ENCODE measurements at places on chromosomes 4 and X.

DNA sequence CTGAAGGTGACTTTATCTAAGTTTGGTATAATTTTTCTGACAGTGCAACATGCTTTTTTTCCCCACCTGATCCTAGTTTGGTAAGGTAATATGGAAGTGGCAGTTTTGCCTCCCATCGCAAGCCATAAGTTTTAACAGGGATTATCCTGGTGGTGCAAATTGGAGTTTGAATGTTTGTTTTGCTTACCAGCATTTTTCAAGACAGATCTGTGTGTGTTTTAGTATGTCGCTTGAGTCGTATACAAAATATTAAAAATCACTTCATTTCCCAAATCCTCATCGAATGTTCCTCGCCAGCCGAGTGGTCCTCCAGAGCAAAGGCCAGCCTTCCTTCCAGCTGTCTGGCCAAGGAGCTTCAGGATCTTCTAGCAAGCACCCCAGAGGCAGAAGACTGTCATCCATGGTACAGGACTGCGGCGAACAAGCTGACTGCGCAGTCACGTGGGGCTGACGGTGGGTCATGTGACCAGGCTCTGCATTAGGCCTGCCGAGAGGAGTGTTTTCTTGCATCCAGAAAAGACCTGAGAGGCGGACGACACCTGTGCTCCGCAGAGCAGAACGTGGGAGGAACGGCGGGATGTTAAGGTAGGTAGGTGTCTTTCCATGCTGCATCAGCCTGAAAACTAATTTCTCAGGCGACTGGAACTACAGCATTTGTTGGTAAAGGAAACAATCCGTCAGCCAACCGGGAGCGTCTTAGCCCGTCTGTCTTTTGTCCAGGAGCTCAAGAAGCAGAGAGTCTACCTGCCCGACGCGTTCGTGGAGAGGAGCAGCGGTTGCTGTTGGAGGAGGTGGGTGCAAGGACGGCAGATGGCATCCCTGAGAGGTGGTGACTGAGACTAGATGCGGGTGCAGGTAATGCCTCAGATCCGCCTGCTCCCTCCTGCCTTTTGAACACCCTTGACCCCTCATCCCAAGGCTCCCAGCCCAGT is at the start of gene GPRASP3:
GPRASP3 (plus strand) TSS at position 507 of the 932 bp plus-strand sequence. CDS start 28,253 bp downstream, outside the sequence.
- peak; percentile 29 for DNase-seq

DNA sequence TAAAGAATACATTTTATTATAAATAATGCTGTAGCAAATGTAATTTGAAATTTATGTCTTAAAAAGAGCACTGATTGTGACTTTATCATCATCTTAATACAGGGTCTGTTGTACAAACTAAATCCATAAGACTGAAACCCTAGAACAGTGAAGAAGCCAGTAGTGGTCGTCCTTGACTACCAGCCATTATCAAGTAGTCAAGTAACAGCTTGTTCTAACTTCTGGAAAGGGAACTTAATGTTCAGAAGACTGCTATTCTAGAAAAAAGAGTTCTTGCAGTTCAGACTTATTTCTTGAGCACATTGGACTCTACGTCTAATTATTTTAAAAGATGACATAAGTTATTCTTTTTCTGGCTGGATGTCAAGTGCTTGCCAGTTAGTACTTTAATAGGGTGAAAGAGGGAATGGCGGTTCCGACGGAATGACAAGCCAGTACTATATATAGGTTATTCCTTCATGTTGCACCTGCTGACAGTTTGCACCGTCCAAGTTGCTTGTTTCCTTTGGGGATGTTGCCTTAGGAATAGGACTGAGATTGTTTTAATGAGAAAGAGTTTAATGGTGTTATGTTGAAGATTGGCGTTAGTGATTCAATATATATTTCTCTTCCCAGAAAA is 109.9 kb downstream of the RAPGEF2 start:
- no peak for DNase-seq

DNA sequence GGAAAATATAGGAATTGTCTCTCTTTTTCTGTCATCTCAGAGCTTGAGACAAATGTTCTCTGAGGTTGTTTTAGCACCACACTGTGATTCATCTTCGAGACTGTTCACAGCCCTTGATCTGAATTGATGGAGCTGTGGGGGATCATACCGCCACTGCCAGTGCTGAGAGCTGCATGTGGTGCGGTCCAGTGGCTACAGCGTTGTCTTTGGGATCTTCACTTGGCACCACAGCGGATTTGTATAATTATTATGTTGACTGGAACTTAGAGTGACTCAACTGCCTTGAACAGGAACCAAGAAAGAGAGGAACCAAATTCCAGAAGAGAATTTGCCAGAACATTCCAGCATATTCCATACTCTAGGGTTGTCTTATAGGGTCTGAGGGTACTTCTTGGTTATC is 29.1 kb downstream of the TBL1X start:
- DNase-seq, result no peak

DNA sequence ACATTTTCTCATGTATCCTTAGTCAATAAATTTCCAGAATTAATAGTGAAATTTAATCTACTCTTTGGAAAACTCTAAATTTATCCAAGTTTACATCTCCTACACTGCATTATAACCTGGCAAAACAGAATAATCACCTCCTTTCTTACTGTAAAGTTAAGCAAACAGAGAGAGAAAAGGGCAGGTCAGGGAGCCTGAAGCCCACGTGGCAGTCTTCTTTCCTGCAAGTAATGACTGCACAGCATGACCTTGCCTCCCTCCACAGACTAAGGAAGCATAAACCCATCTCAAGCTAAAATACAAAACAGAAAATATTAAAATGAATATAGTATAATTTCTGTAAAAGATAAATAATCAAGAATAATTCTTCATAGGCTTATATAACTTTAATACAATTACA is 1153.0 kb downstream of the C4orf33 start:
- no peak for DNase-seq

DNA sequence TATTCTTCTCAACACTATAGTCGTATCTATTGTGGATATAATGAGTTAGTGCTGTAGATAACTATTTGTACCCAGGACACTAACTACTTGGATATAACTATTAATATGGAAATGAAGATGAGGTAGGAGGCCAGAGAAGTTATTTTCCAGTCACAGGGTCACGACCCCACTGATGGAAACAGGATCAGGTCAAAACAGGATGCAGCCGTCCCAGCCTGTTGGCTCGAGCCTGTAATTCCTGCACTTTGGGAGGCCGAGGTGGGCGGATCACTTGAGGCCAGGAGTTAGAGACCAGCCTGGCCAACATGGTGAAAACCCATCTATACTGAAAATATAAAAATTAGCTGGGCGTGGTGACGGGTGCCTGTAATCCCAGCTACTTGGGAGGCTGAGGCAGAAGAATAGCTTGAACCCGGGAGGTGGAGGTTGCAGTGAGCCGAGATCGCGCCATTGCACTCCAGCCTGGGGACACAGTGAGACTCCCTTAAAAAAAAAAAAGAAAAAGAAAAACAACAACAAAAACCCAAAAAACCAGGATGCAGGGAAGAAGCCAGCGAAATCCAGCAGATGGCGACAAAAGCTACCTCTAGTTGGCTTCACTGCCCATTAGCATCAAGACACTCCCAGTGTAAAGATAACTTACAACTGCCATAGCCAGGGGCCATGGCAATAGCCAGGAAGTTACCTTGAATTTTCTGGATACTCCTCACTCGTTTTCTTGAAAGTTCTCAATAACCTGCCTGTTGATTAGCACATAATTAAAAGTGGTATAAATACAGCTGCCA is 37.9 kb upstream of the NKAP start:
- DNase-seq, result peak; percentile 19

GRCh38 chrX:134684956-134685355 is 26.7 kb upstream of the PLAC1 start:
- DNase-seq, result no peak

DNA sequence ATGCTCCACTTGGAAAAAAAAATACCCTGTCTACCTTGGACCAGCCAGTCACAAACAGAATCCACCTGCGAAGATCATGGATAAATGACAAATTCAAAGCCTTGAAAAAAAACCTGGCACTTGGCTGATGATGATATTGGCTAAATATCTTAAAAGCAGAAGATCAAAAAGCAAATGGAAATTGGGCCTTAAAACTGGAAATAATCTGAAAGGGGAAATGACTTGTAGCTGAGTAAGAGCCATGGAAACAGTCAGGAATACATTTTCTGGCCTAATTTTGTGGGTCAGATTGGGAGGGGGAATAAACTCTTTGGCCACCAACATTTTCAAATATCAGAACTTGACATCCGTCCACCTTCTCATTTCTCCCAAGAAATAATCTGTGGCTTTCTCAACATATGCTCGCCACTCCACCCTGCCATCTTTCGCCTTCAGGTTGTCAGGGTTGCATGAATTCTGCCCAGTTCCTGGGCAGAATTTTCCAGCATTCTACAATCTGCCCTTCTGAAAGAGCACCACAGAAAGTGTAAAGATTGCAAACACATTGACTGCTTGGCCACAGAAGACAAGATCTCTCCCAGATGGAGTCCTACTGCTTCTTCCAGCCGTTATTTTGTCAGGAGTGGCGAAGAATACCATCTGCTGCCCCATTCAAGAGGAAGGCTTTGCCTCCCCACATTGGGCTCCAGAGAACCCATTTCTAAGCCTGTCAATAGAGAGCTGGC is 1.7 kb upstream of the NDP start:
- DNase-seq, result no peak

GRCh38 chrX:21408788-21409187 is 34.6 kb downstream of the CNKSR2 start:
- DNase-seq, result no peak

- no peak for DNase-seq
Observed at GRCh38 chrX:371907-372306, 14.8 kb downstream of the PPP2R3B start.

- no peak for DNase-seq
Observed at GRCh38 chr4:3314706-3315260, 22.0 kb downstream of the RGS12 start.

- DNase-seq, result no peak
Observed at GRCh38 chr4:95522682-95523530, 25.9 kb downstream of the UNC5C start.

- DNase-seq, result no peak
Observed at GRCh38 chr4:184453365-184454160, 20.8 kb downstream of the IRF2 start.

DNA sequence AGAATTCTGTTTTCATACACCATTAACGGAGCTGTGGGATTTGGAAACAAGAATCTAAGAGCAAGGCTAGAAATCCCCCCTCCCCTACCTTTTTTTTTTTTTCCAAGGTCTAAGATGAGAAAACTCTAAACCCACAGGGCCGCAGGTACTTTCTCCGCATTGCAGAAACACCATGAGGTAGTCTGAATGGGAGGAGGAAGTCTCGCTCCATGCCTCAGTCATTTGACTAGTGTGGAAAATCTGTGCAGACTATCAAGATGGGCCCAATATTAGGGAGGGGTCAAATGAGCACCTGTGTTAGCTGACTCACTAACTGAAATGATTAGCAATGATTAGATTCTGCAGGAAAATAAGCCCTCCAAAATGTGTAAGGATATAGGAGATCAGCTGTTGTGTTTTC is 40.9 kb upstream of the MAP3K15 start:
- no peak for DNase-seq

DNA sequence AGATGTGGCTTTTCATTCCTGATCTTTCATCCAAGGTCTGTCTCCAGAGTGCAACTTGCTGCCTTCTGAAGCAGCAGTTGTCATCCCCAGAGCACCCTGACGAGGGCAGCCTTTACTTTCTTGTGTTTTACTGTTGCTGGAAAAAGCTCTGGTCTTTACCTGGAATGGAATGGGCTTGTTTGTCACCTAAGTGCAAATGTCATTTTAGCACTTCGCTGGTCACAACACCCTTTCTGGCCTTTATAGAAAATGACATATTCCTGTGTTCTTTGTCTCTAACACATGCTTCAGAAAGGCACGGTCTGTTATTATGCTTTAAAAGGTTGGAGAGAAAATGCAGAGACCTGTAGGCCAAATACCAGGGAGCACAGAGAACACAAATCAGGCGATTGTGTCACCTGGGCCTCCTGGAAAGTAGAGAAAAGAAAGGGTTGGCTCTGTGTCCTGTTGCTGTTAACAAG is 332.7 kb upstream of the IGFBP7 start:
- DNase-seq, result peak; percentile 65

GRCh38 chr4:158841540-158841939 is 72.7 kb downstream of the FNIP2 start:
- no peak for DNase-seq

DNA sequence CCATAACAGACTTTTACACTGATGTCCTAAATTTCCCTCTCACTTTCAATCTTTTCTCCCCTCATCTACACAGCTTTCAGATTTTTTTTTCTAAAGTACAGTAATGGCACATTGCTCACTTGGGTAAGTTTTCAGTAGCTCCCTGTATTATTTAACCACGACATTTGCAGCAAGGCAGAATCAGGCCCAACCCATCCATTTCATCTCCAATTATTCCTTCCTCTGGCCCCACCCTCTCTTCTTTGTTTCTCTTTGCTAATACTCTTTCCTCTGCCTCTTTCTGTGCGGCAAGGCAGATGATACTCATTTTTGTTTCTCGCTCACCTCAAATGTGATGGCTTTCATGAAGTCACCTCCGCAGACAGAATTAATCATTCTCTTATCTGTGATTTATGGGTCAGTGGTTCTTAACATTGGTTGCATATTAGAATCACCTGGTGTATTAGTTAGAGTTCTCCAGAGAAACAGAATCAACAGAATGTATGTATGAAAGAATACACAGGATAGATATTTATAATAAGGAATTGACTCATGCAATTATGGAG is 43.4 kb upstream of the GATB start:
- DNase-seq, result no peak

DNA sequence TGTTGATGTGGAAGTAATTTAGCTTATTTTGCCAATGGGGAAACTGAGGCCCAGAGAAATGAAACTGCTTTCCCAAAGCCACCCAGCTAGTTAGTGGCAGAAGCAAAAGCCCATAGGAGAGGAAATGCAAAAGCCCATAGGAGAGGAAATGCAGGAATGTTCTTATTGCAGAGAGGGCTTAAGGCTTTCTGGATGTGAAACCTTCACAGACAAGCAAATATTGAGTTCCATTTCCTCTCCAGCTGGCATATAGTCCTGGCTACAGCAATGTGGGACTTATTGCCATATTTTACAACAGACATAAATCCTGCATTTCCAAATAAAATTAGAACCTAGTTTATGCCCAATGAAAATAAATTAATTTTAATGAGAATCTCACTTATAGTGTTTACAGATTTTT is 69.7 kb downstream of the TMEM154 start:
- no peak for DNase-seq

DNA sequence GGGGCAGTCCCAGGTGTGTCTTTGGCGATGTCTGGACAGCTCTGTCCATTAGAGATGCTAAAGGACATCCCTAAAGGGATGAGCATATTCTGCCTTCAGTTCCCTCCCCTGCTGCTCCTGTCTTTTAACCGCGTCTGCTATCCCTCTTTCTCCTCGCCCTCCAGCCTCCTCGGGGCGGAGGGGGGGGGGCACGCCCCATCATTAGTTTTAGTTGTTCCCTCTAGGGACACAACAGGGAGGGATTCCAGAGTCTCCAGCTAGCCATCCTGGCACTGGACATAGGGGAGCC is 1.1 kb downstream of the MSL3 start:
- DNase-seq, result no peak

DNA sequence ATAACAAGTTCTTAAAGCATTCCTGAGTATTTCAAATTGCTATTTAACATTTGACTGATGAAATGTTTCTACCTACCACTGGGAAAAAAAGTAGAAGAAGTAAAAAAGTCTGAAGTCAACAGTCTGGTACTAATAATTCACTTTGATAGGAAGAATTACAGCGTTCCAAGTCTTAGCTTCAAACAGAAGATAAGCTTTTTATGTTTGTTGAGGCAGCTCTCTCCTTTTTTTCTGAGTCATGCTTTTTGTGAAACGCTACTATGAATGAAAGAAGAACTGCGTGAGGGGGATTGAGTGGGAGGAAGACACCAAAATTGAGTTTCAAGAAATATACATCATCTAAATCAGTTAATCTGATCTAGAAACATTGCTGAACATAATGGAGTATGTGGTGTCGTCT is 13.0 kb upstream of the KDR start:
- DNase-seq, result no peak

All from COR-L47 (cell line).